ENCODE measurements at places on chromosomes 4 and X.

- no peak for DNase-seq
These were observed 346.4 kb downstream of the PTTG2 start for GRCh38 chr4:38306482-38307071.

- DNase-seq: no peak
These were observed 975.2 kb downstream of the FSTL5 start for GRCh38 chr4:161188578-161188977.

GRCh38 chr4:7764466-7764865, 175.2 kb downstream of the AFAP1 start:
- no peak for DNase-seq

DNA sequence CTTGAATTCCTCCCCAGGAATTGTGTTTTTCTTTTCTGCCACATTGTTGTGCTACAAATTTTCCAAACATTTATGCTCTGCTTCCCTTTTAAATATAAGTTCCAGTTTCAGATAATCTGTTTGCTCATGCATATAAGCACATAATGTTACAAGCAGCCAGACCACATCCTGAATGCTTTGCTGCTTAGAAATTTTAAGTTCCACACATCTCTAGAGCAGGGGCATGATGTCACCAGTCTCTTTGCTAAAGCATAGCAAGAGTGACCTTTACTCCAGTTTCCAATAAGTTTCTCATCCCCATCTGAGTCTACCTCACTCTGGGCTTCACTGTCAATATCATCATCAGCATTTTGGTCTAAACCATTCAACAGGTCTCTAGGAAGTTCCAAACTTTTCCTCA, 932.5 kb downstream of the SH3BGRL start:
- DNase-seq: no peak

- DNase-seq: no peak
These were observed 66.5 kb downstream of the AR start for GRCh38 chrX:67610282-67610681.

DNA sequence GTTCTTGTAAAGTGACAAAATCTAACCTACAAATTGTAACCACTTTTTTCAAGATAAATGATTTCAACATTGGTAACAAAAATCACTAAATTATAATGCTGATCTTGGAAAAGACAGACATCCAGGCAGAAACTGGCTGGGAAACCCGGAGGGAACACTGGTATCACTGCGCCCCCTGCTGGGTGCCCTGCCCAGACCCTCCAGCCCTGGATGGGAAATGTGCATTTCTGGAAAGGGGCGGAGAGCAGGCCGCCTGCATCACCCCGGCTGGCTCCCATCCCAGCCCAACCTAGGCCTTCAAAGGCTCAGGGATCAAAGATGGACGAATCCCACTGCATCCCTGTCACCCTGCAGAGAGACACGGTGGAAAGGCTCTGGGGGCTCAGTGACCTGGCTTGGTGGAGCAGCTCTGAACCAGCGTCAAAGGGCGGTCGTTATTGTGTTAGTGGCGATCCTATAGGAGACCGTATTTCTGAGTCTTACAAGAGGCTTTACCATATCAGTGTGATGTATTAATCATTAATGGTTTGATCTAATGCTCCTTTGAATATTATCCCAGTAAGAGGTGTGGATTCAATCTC, 37.3 kb downstream of the ACOX3 start:
- DNase-seq: no peak

DNA sequence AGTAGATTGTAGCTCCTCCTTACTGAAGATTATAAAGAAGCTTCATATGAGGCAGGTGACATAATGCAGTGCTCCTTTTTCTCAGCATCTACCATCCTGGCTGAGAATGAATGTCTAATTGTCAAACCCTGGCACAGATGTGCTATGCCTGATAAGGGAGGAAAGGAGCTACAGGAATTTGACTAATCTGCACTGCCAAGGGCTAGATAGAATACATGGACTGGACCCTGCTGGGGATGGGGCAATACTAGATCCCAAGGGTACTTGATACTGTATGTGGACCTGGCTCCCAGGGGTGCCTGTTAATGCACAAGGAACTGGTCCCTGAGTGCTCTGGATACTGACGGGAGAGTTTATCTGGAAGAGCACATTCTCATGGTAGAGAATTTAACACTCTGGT, 362.2 kb upstream of the EMCN start:
- no peak for DNase-seq

- DNase-seq: no peak
These were observed 55.8 kb upstream of the WDR1 start for GRCh38 chr4:10172278-10172921.

DNA sequence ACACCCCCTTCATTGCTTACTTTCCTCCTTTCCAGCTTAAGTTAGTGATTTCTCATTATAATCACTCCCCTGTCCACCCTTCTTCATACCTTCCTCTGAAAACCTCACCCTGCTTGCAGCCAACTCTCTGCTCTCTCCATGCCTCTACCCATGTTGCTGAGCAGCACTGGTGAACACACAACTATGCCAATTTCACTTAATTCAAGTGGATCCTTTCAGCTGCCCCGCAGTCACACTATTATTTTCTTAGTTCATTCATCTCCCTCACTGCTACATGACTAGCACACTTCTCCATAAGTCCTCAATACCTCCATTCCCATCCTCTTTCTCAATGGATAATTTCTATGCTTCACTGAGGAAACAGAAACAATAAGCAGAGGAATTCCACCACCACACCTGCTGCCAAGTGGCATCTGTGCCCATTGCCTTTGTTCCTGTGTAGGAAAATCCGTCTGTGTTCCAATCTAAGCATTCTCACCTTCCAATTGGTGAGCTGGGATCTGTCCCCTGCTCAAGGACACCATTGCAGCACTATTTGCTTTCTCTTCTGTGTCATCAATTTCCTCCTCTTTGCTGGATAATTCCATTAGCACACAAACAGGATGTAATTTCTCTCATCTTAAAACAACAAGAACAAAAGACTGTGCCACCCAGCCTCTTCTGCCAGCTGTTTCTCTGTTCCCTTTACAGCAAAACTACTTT, 25.2 kb upstream of the PRSS48 start:
- no peak for DNase-seq

DNA sequence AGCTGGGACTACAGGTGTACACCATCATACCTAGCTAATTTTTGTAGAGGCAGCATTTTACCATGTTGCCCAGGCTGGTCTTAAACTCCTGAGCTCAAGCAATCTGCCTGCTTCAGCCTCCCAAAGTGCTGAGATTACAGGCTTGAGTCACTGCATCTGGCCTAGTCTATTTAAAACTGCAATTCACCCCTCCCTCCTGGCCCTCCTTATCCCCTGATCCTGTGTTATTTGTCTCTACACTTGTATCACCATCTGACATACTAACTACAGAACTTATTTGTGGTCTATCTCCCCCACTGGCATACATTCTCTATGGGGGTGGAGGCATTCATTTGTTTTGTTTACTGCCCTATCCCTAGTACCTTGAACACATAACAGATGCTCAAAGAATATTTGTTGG, 23.7 kb downstream of the CC2D2A start:
- DNase-seq: no peak

DNA sequence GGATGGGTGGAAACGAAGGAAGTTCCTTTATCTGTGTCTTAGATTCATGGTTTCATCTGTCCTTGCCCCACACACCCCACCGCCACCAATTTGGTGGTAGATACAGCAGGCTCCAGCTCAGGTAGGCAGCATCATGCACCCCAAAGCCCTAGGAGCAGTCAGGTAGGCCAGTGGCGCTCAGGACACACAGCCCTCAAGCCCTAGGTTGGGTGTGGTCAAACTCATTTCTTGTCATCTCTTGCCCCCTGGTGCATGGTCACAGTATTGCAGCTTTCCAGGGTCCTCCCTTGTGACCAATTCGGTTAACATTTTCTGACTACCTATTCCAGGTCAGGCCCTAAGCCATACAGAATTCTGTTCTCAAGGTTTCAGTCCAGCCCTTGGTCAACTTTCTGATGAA, 14.5 kb upstream of the PRRG3 start:
- no peak for DNase-seq

- no peak for DNase-seq
These were observed at the start of gene VSIG4 for GRCh38 chrX:66039944-66040343. TSS of gene VSIG4 (minus strand) at chrX:66040080. CDS start at chrX:66039998, 82 bp downstream.

DNA sequence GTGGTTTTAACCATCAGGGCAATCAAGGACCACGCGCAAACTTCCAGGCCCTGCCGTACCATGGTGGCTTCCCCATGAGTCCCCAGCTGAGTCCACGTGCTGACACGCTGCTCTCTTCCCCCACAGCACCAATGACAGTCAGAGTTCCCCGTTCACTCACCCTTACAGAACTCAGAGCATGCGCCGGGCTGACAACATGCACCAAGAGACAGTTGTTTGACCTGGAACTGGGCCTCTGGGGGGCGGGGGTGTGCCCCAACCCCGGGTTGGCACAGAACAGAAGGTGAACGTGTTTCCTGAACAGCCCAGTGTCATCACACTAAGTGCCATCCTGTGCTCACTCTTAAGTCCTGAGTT, 29.4 kb downstream of the IRF2 start:
- DNase-seq: no peak

DNA sequence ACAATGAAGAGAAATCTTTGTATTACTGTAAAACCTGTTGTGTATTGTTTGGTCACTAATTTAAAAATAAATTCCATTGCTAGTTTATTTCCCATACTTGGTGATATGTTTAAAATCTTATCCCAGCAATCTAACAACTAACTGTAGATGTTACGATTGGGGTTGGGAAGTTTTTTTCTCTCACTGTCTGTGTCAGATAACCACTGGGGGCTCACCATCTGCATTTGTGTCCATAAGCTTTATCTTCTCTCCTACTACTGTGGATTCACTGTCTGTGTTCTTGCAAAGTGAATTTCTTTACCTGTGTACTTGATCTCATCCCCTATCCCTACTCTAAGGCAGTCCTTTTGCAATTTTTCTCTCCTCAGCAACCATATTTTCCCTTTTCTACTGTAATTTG, 81.3 kb downstream of the STIM2 start:
- no peak for DNase-seq

GRCh38 chr4:184762100-184762499, 28.2 kb upstream of the CENPU start:
- DNase-seq: no peak

DNA sequence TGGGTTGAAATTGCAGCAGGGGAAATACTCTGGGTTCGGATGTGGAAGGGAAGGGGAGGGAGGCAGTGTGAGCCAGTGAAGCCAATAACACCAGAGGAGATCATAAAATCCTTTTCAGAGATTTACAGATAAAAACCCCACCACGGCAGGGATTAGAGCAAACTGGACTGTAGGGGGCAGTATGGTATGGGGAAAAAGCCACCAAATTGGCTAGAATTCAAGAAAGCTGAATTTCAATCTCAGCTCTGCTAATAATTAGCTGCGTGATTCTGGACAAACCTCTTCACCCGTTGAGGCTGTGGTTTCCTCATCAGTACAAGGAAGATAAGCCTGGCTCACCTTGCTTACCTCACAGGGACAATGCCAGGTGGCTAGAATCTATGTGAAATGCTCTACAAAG, 108.1 kb downstream of the ATG4A start:
- DNase-seq: no peak

GRCh38 chr4:132333724-132334047, 815.4 kb upstream of the PCDH10 start:
- no peak for DNase-seq

GRCh38 chr4:74361671-74362070, 3.3 kb upstream of the EREG start:
- no peak for DNase-seq

- no peak for DNase-seq
These were observed 10.0 kb downstream of the SH3BP2 start for GRCh38 chr4:2802618-2803531.

DNA sequence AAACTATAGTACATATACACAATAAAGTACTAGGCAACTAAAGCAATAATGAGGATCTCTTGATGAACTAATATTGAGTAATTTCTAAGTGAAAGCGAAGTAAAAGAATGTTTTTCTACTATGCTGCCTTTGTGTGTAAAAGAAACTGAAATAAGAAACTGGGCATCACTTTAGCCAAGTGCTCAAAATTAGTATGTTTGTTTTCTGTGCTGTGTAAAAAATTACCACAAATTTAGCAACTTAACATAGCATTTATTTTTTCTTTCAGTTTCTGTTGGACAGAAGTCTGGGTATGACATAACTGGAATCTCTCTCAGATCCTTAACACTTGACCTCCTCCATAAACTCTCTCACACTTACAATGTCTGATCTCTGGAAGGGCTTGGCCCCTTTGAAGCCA, 687.1 kb upstream of the MAGEB2 start:
- DNase-seq: no peak

DNA sequence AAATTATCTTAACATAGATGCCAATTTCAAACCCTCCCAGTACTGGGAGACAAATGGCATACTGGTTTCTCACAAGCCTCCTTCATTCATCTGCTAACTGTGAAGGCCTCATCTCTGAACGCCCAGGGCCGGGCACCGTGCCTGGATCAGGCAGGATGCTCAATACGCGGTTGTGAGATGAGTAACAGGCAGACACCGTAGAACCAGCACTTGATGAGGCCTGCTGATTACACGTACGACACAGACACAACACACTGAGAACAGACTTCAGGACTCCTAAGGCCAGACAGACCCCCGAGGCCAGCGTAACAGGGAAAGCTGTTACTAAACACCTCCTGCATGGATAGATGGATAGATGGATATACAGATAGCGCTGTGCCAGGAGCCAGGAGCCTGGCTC, 154.6 kb downstream of the AFAP1 start:
- peak; percentile 79 for DNase-seq

GRCh38 chrX:20383477-20383876, 116.8 kb upstream of the RPS6KA3 start:
- no peak for DNase-seq

DNA sequence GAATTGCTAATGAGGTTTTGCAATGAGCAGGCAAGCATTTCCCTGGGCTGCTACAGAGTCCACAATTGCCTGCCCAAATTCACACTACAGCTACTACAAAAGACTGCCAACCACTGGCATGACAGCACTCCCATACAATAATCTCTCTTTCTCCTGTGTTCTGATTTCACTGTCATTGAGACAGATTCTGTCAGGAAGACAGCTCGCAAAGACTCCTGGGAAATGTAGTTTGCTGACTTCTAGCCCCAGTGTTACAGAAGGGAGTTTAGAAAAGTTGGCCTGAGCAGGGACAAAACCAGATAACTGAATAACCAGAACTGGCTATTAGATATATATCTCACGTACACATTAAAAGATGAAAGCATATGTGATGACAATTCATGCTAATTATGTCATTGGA, 1231.3 kb upstream of the PRKX start:
- DNase-seq: no peak

- DNase-seq: no peak
These were observed 107.7 kb upstream of the ATXN3L start for GRCh38 chrX:13427441-13428052.

DNA sequence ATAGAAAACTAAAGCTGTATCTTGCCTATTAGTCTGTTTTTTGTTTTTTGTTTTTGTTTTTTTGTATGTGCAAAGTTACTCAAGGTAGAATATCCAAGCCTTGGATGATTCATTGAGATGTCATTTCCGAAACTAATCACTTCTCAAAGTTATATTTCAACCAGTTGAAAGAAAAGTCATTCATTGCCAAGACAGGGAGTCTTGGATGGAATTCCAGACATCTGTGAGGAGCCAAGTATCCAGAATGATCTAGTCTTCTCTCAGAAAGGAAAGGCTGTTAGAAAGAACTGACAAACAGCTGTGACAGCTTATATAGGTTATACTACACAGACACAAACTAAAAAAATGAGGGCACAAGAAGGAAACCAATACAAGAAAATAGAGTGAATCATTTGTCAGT, 141.1 kb upstream of the NDST3 start:
- no peak for DNase-seq

GRCh38 chr4:68773699-68774098, 42.1 kb upstream of the UGT2B10 start:
- no peak for DNase-seq

GRCh38 chr4:150023489-150023888, 54.8 kb upstream of the DCLK2 start:
- no peak for DNase-seq

- DNase-seq: no peak
These were observed 75.1 kb downstream of the BANK1 start for GRCh38 chr4:101865501-101866062.

Data from pulmonary artery endothelial cell (primary cell).